ENCODE measurements at places on chromosomes 3 and 15. TPM values are rescaled to one million over a fixed set of nuclear protein-coding genes. Genes with fewer than 3 reads are reported as not detected.

- DNase-seq = no peak
These were observed 16.9 kb downstream of the THBS1 start for GRCh38 chr15:39597751-39598185.

DNA sequence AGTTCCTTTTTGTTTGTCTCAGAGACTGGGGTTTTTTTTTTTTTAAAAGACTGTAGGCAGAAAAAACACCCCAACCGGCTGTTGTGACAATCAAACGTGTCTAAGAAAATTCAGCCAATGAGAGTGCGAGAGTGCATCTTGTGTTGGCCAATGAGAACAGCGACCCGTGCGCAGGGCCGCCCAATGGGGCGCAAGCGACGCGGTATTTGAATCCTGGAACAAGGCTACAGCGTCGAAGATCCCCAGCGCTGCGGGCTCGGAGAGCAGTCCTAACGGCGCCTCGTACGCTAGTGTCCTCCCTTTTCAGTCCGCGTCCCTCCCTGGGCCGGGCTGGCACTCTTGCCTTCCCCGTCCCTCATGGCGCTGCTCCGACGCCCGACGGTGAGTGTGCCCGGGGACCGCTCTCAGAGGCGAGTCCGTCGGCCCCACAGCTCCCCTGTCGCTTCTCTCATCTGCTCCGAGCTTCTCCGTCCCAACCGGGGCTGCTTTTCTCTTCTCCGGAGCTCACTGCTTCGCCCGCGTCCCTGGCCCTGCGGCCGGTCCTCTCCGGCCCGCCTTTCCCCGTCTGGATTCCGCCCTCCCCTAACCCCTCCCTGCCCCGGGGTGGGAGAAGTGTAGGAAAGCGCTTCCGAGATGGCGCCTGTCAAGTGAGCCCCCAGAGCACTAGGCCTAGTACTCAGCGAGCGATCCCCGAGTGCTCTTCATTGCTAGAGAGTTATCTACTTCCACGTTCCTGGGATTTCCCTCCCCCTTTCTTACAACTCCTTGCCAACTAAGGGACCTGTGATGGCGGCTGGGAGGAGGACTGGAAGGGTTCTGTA lies at the start of gene CCNB2:
CCNB2 (plus strand) TSS at position 235 of the 821 bp plus-strand sequence; CDS start at position 358, 123 bp downstream.
- DNase-seq = peak; percentile 79

The MEIS2 gene
- total RNA-seq = not detected

- DNase-seq = no peak
These were observed 16.4 kb downstream of the CCDC12 start for GRCh38 chr3:46960081-46960701.

GRCh38 chr3:87468235-87468634 lies 191.9 kb upstream of the POU1F1 start:
- no peak for DNase-seq

- DNase-seq = no peak
These were observed 1.7 kb downstream of the TBC1D5 start for GRCh38 chr3:17740721-17741141.

The IL5RA gene
- not detected for total RNA-seq

- no peak for DNase-seq
These were observed 116.9 kb downstream of the NFKBIZ start for GRCh38 chr3:101966226-101966625.

The TM4SF18 gene
- not detected for total RNA-seq
